ENCODE measurements at places on chromosomes 11 and 22. TPM values are rescaled to one million over a fixed set of nuclear protein-coding genes. Genes with fewer than 3 reads are reported as not detected.

The PIH1D2 gene
- 0.69 TPM for total RNA-seq

The KLHDC7B gene
- not detected for total RNA-seq

The NRIP3 gene
- total RNA-seq, result 0.34 TPM

The NXPE2 gene
- total RNA-seq, result not detected

The OR52W1 gene
- not detected for total RNA-seq

The SLC15A3 gene
- 10.3 TPM for total RNA-seq

The KCTD17 gene
- total RNA-seq, result 53.2 TPM

The KRTAP5-6 gene
- 0.65 TPM for total RNA-seq

The OR51I2 gene
- total RNA-seq, result not detected

The TP53I11 gene
- 12.1 TPM for total RNA-seq

The TMEM191C gene
- total RNA-seq, result 0.17 TPM

The SHISA8 gene
- total RNA-seq, result not detected

The OR51I1 gene
- not detected for total RNA-seq

The MYBPC3 gene
- not detected for total RNA-seq

The TYR gene
- total RNA-seq, result not detected

The ZBTB3 gene
- total RNA-seq, result 11.8 TPM

The SLC37A2 gene
- 0.87 TPM for total RNA-seq

The EIF3F gene
- total RNA-seq, result 244 TPM

The GAL3ST1 gene
- total RNA-seq, result under 0.01 TPM

The KRTAP5-2 gene
- not detected for total RNA-seq

The CNGA4 gene
- total RNA-seq, result not detected

The FEN1 gene
- total RNA-seq, result 10.7 TPM

The FAM181B gene
- not detected for total RNA-seq

The MFRP gene
- not detected for total RNA-seq

The OR52I2 gene
- not detected for total RNA-seq

The ZNF215 gene
- 0.33 TPM for total RNA-seq

The RFPL3 gene
- not detected for total RNA-seq

The PCNX3 gene
- 11.4 TPM for total RNA-seq

The TALDO1 gene
- 101 TPM for total RNA-seq

The C11orf91 gene
- total RNA-seq, result 0.11 TPM

The SBF1 gene
- total RNA-seq, result 23.8 TPM

The OR52N4 gene
- not detected for total RNA-seq

The CLCF1 gene
- total RNA-seq, result 2.4 TPM

The TP53AIP1 gene
- total RNA-seq, result not detected

The ANO5 gene
- total RNA-seq, result under 0.01 TPM

The GPHA2 gene
- total RNA-seq, result not detected

The ARRB1 gene
- total RNA-seq, result 244 TPM

The MYRF gene
- total RNA-seq, result 0.11 TPM

The CARD16 gene
- total RNA-seq, result 40.0 TPM

The SESN3 gene
- 28.6 TPM for total RNA-seq

The RFPL1 gene
- total RNA-seq, result 0.09 TPM

The ADM gene
- 354 TPM for total RNA-seq

The XBP1 gene
- 90.9 TPM for total RNA-seq

The TIMP3 gene
- total RNA-seq, result 523 TPM

The TRIM3 gene
- 17.4 TPM for total RNA-seq

The OR51B5 gene
- not detected for total RNA-seq

The CDK2AP2 gene
- total RNA-seq, result 23.1 TPM

The TRIM29 gene
- total RNA-seq, result not detected
